ENCODE measurements at places on chromosomes 3 and 15.

DNA sequence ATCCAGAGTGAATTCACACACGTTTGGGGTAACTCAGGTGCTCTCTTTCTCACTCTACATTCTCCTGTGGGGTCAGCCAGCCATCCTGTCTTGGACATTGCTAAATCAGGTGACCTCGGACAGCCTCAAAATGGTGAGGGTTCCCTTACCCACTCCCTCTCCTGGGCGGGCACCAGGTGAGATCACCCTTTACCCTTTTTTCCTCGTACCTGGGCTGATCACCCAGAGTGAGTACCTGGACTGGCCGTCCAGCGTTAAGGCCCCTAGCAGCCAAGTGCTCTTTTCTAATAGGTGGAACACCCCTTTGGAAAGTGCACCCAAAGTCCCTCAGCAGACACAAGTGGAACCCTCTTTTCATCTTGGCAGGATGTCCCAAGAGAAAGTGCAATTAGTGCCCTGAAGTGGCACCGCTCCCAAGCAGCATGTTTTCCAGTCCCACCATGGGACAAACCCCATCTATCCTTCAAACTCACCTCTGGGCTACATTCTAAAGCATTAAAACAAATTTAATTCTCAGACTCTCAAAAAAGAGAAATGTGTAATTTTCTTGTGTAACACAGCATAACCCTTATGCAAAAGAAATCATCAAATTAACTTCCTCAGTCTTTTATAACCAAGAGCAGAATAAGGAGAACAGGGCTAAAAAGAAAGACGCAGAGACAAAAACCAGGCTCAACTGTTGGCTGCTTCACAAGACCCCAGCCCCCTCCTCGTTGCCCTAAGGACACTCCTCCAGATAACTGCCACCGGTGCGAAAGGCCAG is 20.7 kb downstream of the TRANK1 start:
- H3K27ac ChIP-seq = peak overlapping the region; percentile 86
- peaks cover 20% of the 10 kb centered on the region for H3K36me3 ChIP-seq
- H3K4me3 ChIP-seq = peak overlapping the region; percentile 70
- peaks cover 55% of the 10 kb centered on the region for H3K4me1 ChIP-seq

DNA sequence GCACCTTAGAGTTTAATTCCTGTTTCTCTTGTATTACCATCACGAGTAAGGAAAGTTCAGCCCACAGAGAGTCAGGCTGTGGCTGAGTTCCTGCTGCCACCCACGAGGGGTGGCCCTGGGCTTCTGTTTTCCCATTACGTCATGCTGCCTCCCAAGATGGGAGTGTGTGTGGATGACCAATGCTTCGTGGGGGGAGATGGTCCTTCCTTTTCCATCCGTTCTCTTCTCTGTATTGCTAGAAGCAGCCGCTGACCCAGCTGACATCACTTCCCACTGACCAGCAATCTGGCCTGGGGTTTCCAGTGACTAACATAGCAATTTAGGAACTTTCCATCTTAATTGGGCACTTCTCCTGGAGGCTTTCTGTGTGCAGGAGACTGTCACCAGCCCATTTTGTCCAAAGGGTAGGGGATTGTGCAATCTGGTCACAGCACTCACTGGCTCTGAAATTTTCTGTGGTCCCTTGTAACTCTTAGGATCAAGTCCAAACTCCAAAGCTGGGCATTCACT is 9.3 kb downstream of the IRAK2 start:
- peaks cover 2% of the 10 kb centered on the region for H3K27me3 ChIP-seq
- H3K4me3 ChIP-seq = no peak overlapping the region
- no peaks in the 10 kb centered on the region for H3K4me1 ChIP-seq
- DNase-seq = no peak

DNA sequence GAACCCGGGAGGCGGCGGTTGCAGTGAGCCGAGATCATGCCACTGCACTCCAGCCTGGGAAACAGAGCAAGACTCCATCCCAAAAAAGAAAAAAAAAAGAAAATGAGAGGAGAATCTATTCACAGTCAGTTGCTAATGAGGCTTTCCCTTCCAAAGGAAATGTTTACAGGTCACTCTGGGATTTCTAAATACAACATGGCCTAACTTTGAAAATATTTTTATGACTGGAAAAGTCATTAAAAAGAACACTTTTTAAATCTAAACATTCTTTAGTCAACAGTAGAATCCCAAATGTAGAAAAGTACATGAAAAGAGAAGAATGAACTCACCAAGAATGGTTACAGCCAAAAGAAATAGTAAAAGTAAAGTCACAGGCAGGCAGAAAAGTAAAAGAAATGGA is 78.6 kb downstream of the PLD1 start:
- H3K27ac ChIP-seq = no peak overlapping the region
- no peaks in the 10 kb centered on the region for H3K4me1 ChIP-seq
- H3K4me3 ChIP-seq = no peak overlapping the region
- H3K27me3 ChIP-seq = no peaks in the 10 kb centered on the region
- no peak for DNase-seq

DNA sequence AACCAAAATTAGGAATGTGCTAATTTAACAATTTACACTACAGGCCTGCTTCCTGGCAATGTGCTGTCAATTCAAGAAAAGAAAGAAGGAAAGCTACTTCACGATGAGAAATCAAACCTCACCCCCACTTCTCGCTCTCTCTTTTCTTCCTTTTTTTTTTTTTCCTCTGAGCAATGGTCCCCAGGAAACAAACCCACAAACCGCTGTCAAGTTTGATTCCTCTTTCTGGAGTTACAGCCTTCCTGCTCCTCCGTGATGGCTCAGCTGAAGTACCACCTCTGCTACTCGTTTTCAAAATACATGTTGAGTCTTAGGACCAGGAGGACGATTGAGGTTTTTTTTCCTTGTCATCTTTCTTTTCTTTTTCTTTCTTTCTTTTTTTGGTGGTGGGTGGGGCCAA is 3.4 kb upstream of the TRIM71 start:
- no peak for DNase-seq
- H3K4me3 ChIP-seq = no peak overlapping the region
- H3K27me3 ChIP-seq = peaks cover 19% of the 10 kb centered on the region

- DNase-seq = no peak
- H3K27me3 ChIP-seq = no peaks in the 10 kb centered on the region
- peaks cover 5% of the 10 kb centered on the region for H3K36me3 ChIP-seq
- H3K27ac ChIP-seq = no peak overlapping the region
- no peaks in the 10 kb centered on the region for H3K4me1 ChIP-seq
Measured at GRCh38 chr3:138768125-138768524, 66.6 kb downstream of the PIK3CB start.

- no peaks in the 10 kb centered on the region for H3K27me3 ChIP-seq
- no peak for DNase-seq
- peaks cover 61% of the 10 kb centered on the region for H3K4me1 ChIP-seq
- peak overlapping the region; percentile 19 for H3K27ac ChIP-seq
Measured at GRCh38 chr15:64453689-64454037, 6.7 kb upstream of the ZNF609 start.

DNA sequence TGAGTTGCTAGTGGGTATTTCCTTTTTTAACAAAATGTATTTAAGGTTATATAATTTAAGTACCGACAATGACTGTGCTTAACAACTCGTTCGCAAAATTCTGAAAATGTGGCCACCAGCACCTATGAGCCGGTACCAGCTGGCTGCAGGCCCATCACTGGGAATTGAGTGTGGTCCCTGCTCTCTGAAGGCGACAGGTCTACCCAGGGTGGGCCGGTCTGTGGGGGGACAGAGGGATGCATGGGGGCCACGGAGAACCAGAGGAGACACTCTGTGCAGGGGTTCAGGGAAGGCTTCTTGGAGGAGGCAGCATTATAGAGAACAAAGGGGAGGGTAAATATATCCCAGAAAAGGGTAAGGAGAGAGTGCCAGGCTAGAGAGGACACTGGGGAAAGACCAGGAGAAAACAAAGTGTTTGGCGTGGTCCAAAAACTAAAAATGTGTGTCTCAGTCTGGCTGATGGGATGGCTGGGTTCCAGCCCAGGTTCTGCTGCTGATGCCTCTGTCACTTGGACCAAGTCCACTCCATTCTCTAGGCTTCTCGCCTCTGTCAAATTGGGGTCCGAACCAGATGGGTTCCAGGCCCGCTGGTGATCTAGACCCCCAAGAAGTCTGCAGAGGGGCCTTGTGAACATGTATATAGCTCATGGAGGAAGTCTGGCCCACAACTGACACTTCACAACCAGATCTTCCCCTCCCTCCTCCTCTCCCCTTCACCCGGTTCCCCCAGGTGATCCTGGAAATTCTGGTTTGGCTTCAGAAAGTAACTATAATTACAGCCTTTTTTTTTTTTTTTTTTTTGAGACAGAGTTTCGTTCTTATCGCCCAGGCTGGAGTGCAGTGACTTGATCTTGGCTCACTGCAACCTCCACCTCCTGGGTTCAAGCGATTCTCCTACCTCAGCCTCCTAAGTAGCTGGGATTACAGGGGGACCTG is 10.7 kb upstream of the CYP11A1 start:
- peak overlapping the region; percentile 99 for H3K27ac ChIP-seq
- DNase-seq = no peak
- H3K27me3 ChIP-seq = no peaks in the 10 kb centered on the region
- H3K4me1 ChIP-seq = peaks cover 26% of the 10 kb centered on the region

- H3K4me3 ChIP-seq = no peak overlapping the region
- no peaks in the 10 kb centered on the region for H3K4me1 ChIP-seq
- no peaks in the 10 kb centered on the region for H3K27me3 ChIP-seq
- H3K36me3 ChIP-seq = peaks cover 3% of the 10 kb centered on the region
- no peak overlapping the region for H3K27ac ChIP-seq
Measured at GRCh38 chr15:81809543-81809942, 236.3 kb downstream of the MEX3B start.

GRCh38 chr3:81237181-81237580 is 524.3 kb downstream of the GBE1 start:
- H3K4me1 ChIP-seq = peaks cover 3% of the 10 kb centered on the region
- no peak overlapping the region for H3K27ac ChIP-seq
- H3K27me3 ChIP-seq = no peaks in the 10 kb centered on the region
- no peaks in the 10 kb centered on the region for H3K36me3 ChIP-seq

DNA sequence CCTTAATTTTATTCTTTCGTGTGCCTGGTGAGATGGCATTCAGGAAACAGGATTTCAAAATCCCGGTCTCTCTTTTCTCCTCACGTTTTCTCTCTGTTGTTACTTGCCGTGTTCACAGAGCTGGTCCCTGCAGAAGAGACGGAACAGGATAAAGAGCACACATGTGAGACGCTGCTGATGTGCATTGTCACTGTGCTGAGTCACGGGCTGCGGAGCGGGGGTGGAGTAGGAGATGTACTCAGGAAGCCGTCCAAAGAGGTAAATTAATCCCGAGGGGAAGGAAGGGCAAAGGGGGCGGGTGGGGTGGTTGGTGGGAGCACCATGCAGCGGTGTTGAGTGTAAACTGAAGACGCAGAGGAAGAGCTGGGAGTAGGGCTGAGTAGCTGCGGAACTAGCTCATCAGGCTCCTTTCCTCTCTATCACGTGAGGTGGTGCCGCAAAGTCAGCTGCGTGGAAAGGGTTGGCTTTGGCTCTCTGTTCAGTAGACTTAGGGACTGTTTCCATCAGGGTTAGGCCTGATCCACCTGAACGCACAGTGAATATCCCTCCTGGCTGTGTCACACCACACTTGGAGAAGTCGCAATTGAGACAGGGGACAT is 164.8 kb upstream of the BHLHE40 start:
- H3K36me3 ChIP-seq = peaks cover 31% of the 10 kb centered on the region
- H3K27me3 ChIP-seq = no peaks in the 10 kb centered on the region
- no peak overlapping the region for H3K4me3 ChIP-seq
- H3K4me1 ChIP-seq = peaks cover 12% of the 10 kb centered on the region
- no peak overlapping the region for H3K27ac ChIP-seq
- no peak for DNase-seq

GRCh38 chr15:90598031-90598577 is 68.4 kb downstream of the CRTC3 start:
- peaks cover 10% of the 10 kb centered on the region for H3K4me1 ChIP-seq
- peaks cover 23% of the 10 kb centered on the region for H3K36me3 ChIP-seq

GRCh38 chr3:124260206-124260915 is 268.4 kb upstream of the ROPN1 start:
- DNase-seq = no peak
- peaks cover 40% of the 10 kb centered on the region for H3K4me1 ChIP-seq
- H3K27me3 ChIP-seq = no peaks in the 10 kb centered on the region
- peaks cover 5% of the 10 kb centered on the region for H3K36me3 ChIP-seq

GRCh38 chr15:91973481-91973880 is 120.0 kb downstream of the SLCO3A1 start:
- H3K27ac ChIP-seq = no peak overlapping the region
- no peak for DNase-seq
- no peaks in the 10 kb centered on the region for H3K36me3 ChIP-seq
- no peak overlapping the region for H3K4me3 ChIP-seq
- H3K27me3 ChIP-seq = peaks cover 72% of the 10 kb centered on the region

- peaks cover 14% of the 10 kb centered on the region for H3K4me1 ChIP-seq
- no peak overlapping the region for H3K4me3 ChIP-seq
- H3K27me3 ChIP-seq = no peaks in the 10 kb centered on the region
Measured at GRCh38 chr15:100234158-100235029, 107.4 kb downstream of the ADAMTS17 start.

- no peak for DNase-seq
- H3K27me3 ChIP-seq = no peaks in the 10 kb centered on the region
- H3K27ac ChIP-seq = peak overlapping the region; percentile 48
- peaks cover 3% of the 10 kb centered on the region for H3K4me1 ChIP-seq
Measured at GRCh38 chr3:197399486-197399885, 101.1 kb upstream of the DLG1 start.

GRCh38 chr15:29456255-29456654 is 186.6 kb upstream of the NSMCE3 start:
- DNase-seq = no peak
- H3K27me3 ChIP-seq = no peaks in the 10 kb centered on the region
- H3K36me3 ChIP-seq = no peaks in the 10 kb centered on the region

DNA sequence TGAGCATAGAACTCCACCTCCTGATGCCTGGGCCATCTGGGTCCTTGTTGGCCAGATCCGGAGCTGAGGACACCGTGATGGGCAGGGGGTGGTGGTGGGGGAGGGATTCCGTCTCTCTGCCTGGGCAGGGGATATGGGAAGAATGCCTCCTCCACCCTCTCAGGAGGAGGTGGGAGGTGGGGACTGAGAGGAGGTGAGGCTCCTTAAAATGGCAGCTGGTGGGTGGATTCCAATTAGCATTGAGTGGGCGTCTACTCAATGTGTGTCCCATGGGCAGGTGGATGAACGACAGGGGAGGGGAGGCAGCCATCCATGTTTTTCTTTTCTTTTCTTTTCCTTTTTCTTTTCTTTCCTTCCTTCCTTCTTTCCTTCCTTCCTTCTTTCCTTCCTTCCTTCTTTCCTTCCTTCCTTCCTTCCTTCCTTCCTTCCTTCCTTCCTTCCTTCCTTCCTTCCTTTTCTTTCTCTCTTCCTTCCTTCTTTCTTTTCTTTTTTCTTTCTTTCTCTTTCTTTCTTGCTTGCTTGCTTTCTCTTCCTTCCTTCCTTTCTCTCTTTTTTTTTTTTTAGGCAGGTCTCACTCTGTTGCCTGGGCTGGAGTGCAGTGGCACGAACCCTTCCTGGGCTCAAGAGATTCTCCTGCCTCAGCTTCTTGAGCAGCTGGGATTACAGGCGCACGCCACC is 5.0 kb downstream of the SLC28A1 start:
- DNase-seq = no peak
- no peaks in the 10 kb centered on the region for H3K4me1 ChIP-seq
- no peaks in the 10 kb centered on the region for H3K27me3 ChIP-seq
